Bronchial smooth muscle cell (primary cell): ENCODE measurements at places on chromosomes 1 and 21. TPM values are rescaled to one million over a fixed set of nuclear protein-coding genes. Genes with fewer than 3 reads are reported as not detected.

The KRTAP21-2 gene
- total RNA-seq, result not detected in 2 replicates

The HUNK gene
- total RNA-seq, result under 0.01 TPM in 2 replicates

The AVPR1B gene
- not detected in 2 replicates for total RNA-seq

The CHIA gene
- total RNA-seq, result 0.26 TPM in 1 of 2 replicates, not detected in the other

The ITGB2 gene
- not detected in 2 replicates for total RNA-seq
